CD4-positive, alpha-beta T cell treated with Interleukin-17A for 4 hours (primary cell): ENCODE measurements at places on chromosomes 3 and 15.

GRCh38 chr3:104796556-104796955 lies 570.2 kb upstream of the ALCAM start:
- no peak for DNase-seq

DNA sequence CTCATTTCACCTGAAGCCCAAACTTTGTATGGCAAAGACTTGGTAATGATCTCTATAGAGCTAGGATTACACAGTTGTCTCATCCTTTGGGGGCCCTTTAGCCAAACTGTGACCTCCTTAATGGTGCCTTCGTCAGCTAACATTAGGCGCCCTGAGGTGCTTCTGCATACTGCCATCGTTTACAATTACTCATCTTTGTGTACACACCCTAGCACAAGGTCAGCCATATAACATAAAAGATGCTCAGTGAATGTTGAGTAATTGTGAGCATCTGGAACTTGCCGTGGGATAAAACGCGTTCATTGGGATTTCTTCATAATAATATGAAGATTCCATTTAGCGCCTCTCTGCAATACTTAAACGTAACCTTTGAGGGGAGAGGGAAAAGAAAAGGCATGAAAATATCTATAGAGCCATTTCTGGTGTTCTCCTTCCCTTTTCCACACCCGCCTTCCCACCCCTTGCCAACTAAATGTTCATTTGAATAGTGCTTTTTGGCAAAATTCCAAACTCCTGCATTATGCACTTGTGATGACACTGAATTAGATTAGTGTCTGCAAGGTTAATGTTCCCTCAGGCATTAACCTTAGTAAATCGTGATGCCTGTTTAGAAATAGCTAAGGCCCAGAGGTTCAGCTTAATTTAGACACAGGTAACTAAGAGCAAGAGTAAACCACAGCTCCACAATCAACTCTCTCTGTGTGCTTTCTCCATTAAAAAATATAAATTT lies 990 bp upstream of the ZNF148 start:
- no peak for DNase-seq

GRCh38 chr15:33209575-33210481 lies 15.3 kb upstream of the FMN1 start:
- DNase-seq, result no peak

GRCh38 chr3:126028096-126028495 lies 55.8 kb downstream of the SLC41A3 start:
- no peak for DNase-seq

GRCh38 chr15:56672721-56673120 lies 60.6 kb downstream of the ZNF280D start:
- DNase-seq, result no peak

DNA sequence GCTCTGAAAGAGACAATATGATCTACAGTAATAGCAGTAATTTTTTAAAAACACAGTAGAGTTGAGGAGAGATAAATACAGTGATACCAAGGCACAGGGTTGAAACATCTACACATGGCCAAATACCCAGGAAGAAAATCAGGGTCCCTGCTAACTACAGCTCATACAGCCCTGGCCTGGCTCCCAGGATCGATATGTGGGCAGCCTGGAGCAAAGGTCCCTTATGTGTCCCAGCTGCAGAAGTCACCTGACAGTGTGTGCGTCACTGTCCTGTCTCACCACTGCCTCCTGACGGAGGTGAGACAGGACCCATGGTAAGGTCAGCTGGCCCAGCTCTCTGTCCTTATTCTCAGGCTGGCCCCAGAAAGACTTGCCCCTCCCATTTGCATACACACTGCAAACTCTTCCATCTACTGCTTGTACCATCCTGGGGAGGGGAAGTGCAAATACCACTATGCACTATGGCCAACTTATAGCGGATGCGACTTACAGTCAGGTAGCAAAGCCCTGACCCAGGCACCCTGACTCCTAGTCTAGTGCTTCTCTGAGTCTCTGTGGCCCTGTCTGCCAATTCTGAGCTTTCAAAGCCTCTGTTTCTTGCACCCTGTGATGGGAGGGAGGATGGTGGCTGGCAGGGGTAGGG lies 22.0 kb upstream of the BCL2L10 start:
- DNase-seq, result no peak

DNA sequence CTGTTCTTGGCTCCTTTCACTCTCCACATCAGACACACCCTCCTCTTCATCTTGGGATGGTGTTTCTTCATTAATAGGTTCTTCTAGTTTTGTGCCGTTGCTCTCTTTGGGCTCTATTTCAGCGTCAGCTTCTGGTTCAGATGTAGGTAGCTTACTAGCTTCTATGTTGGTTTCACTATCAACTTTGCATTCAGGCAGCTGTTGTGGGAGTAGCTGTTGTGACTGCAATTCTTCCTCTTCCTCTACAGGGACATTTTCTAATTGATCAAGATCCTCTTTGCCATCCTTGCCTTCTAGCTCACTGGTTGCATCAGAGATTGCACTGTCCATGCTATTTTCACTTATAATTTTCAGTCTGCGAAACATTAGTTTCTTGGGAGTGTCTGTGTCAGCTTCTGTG lies 80.1 kb downstream of the SETD2 start:
- DNase-seq, result no peak

DNA sequence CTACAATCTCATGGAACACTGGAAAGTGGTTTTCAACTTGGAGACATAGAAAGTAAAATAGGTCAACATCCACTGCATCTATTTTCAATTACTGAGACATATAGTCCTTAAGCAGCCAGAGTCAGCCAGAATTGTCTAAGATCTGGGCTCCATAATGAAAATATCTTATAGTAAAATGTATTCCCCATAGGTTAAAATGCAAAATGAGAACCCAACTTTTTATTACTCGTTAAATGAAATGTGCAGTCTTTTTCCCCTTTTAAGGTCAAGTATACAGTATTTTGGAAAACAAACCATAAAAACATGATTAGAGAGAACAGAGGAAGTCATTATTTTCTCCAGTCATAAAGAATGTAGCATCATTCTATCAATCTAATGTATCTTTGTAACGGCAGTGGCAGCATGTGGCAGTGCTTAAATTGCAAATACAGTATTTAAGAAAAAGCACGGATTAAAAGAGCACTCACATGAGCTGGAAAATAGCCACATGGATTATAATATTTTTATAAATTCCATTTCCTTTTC lies 64.4 kb upstream of the CPB1 start:
- no peak for DNase-seq

DNA sequence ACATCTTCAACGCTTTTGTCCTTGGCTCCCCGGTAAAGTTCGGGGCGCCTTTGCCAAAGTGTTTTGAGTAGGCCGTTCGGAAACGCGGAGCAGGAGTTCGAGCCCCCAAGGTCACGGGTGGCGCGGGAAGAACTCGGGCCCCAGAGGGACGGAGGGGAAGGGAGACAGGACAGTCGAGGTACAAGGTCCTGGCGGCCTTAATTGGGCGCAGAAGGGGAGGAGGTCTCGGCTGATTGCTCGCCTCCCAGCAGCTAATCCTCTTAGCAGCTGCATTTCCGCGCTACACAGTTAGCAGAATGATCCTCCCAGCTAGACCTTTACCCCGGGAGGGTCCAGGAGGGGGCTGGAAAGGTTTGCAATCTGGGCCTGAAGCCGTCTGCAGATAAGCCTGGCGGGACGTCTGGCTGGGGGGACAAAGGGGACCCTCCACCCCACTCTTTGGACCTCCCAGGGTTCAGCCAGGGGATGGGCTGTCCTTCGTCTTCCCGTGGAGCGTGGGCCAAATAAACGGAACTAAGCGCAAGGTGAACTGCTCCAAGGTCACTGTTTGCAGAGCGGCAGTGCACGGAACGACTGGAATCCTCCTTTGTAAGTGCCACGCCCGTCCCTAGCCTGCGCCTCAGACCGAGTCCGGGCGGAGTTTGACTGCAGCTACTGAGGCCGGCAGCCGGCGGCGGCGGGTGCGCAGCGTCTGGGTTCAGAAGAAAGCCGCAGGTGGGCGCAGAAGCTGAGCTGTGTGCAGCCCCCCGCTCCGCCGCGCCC lies 7.2 kb downstream of the EOMES start:
- peak; percentile 42 for DNase-seq
